GM10248 (cell line): ENCODE measurements at places on chromosomes 3 and 15.

- DNase-seq: no peak
Measured at GRCh38 chr3:153245661-153246060, 83.6 kb downstream of the RAP2B start.

GRCh38 chr3:56975567-56975966, 84.9 kb upstream of the SPATA12 start:
- no peak for DNase-seq

GRCh38 chr15:66149871-66150270, 103.7 kb downstream of the MEGF11 start:
- no peak for DNase-seq

DNA sequence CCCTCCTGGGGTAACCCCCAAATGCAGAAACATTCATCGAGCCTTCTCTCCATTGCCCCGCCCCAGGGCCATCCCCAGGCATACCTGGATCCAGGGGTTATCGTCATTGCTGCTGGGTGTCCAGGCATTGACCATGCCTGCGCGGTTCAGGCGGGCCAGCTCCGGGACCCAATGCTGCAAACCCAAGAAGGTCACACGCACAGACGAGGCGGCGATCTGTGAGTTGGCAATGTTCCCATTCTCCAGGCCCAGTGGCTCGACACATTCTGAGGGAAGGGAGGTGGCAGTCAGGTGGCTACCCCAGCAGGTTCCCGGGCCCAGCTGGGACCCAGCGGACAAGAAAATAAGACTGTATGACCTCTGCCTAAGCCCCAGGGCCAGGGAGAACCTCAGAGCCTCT, 6.1 kb downstream of the MFGE8 start:
- no peak for DNase-seq

GRCh38 chr15:50066202-50066601, 52.8 kb downstream of the ATP8B4 start:
- DNase-seq: no peak

DNA sequence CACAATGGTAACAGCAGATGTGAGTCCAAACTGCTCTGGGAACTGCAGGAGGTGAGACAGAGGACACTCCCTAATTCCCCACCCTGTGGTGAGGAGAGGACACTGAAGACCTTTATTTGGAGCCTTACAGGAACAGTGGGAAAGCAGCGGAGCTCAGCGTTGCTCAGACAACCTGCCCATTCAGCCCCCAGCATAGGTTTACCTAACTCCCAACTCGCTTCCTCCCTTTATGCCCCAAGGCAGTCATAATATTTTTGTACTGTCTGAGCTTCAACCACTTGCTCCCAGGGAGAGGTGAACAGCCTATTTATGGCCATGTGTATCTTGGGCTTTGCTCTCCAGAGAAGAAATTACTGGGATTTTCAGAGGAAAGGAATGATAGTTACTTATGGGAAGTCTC, 34.1 kb downstream of the SHC4 start:
- no peak for DNase-seq

DNA sequence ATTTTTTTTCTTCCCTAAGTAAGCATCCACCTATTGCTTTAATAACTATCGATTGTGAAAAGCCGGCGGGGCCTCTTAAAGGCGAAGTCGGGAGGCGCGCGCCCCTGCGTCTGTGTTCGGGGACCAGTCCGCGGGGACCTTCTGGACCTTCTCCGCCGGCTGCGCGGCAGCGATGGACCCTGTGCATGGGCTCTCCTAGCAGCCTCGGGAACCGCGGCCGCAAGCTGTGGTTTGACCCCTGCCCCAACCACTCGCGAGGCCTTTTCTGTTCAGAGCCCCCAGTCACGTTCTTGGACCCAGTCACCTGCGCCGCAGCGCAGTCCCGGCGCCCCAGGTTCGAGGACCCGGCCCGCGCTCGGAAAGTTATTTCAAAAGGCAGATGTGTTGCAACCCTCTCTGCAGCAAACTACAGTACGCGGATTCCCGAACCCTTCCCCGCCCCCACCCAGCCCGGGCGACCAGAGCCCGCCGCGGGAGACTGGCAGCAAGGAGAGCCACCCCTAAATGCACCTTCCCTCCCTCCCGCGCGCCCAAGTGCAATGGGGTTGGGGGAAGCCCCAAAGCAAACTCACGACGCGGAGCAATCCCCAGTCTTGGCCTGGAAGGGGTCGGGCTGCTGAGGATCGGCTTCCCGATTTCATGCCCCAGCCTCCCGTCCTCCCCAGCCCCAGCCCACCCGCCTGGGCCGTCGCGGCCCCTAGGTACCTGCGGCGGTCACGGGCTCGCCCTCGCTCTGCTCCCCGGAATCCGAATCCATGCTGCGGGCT, 684 bp downstream of the TNFAIP8L3 start:
- peak; percentile 57 for DNase-seq

DNA sequence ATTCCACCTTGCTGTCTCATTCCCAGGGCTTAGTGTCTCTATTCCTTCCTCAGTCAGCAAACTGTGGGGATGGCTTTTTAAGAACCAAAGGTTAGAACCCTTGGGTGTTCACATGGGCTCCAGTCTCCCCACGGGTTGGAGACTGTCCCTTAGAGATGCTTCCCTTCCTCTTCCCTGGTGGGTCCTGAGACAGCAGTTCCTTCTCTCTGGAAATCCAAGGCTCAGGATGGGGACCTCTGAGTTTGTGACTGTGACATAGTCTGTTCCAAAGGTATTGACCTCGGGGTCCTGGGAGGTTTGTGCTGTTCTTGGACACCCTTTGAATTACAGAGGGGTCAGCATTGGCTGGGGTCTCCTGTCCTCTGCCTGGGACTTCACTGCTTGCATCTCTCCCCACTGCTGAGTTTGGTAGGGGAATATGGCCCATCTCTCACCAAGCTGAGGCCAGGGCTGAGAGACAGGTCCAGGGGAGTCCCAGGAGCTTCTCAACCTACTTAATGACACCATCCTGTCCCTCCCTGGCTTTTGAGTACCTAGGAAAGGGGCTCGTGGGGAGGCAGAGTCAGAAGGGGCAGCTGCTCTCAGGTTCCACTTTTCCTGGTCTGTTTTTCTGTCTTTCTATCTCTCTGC, 1.5 kb downstream of the GRM2 start:
- no peak for DNase-seq

- DNase-seq: no peak
Measured at GRCh38 chr3:145807990-145808389, 353.0 kb downstream of the PLOD2 start.

GRCh38 chr3:189630767-189631372, 319 bp upstream of the TP63 start:
- peak; percentile 29 for DNase-seq

- no peak for DNase-seq
Measured at GRCh38 chr3:66536791-66537190, 36.0 kb upstream of the LRIG1 start.

DNA sequence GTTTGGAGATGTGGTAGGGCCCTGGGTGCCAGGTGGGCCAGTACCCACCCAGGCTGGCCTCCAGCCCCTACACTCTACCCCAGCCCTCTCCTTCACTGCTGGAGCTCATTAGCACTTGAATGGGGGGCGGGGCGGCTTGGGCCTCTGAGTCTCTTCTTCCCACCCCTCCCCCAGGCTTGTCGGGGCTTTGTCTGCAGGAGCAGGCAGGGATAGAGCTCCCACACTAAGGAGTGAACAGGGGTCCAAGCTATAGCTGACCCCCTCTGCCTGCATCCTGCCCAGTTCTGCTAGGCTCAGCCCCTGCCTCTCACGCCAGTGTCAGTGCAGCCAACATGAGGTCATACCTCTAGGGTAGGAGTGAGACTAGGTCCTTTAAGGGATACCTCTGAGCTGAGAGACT, 5.2 kb downstream of the GNAI2 start:
- no peak for DNase-seq

DNA sequence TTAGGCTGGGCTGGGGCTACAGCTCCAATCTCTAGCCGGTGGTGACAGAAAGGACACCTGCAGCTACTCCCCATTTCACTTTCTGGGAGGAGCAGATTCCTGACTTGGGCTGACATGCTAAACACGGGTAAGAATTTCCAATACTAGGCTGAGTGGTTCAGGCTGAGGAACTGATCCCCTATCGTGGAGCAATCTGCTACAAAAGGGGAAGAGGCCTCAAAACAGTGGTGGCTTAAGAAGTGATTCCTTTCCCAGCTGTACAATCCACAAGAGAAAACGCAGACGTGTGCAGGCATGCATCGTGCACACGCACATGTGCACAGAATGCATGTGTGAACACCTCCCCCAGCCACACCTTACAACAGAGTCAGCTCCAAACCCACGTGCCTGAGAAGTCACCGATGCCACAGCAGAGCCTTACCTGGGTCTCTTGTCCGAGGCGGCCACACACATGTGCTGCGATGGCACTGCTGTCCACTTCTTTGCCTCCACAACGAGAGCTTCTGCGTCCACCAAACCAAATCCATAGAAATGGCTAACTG, 86.7 kb upstream of the SNRPA1 start:
- DNase-seq: no peak

- no peak for DNase-seq
Measured at GRCh38 chr3:193803288-193803687, 210.3 kb downstream of the OPA1 start.

DNA sequence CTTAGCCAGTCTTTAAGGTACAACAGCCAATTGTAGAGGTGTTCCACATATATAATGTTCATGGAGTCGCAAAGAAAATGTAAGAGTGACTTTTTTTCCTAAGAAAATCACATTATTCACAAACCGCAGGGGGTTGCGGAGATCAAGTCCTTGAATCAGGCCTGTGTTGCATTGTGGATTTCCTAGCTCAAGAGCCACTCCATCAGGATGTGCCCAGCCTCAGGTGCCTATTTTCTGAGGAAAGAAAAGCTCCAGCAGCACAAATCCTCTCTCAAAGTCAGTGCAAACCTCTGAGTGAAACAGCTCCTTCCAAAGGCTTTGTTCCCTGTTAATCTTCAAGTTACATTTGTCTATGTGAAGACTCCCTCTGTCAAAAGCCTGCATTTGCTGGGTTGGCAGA, 349.4 kb downstream of the CLSTN2 start:
- no peak for DNase-seq

DNA sequence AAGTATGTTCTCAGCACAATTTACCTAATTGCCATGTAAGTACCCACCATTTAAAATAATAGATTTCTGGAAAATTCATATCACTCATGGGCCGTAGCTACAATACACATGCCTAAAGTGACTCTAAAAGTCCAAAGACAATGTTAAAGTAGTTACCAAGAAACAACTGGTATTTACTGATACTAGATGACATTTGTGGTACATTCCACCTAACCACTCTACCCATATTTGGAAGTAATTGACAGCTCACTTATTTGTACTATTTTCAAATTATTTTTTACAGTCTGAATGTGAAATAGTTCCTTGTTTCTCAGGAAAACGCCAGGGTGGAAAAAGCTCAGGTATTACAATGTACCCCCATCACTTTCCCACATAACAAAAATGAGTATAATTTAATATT, 573.0 kb downstream of the MECOM start:
- no peak for DNase-seq

- peak; percentile 90 for DNase-seq
Measured at GRCh38 chr3:10026084-10026890, at the start of gene FANCD2. Gene FANCD2, plus strand, starts transcription at chr3:10026437. Its CDS starts 2,221 bp downstream, at chr3:10028658.

GRCh38 chr3:140726066-140726465, 48.2 kb downstream of the TRIM42 start:
- peak; percentile 23 for DNase-seq

- DNase-seq: no peak
Measured at GRCh38 chr15:25736461-25736860, 126.7 kb downstream of the ATP10A start.

DNA sequence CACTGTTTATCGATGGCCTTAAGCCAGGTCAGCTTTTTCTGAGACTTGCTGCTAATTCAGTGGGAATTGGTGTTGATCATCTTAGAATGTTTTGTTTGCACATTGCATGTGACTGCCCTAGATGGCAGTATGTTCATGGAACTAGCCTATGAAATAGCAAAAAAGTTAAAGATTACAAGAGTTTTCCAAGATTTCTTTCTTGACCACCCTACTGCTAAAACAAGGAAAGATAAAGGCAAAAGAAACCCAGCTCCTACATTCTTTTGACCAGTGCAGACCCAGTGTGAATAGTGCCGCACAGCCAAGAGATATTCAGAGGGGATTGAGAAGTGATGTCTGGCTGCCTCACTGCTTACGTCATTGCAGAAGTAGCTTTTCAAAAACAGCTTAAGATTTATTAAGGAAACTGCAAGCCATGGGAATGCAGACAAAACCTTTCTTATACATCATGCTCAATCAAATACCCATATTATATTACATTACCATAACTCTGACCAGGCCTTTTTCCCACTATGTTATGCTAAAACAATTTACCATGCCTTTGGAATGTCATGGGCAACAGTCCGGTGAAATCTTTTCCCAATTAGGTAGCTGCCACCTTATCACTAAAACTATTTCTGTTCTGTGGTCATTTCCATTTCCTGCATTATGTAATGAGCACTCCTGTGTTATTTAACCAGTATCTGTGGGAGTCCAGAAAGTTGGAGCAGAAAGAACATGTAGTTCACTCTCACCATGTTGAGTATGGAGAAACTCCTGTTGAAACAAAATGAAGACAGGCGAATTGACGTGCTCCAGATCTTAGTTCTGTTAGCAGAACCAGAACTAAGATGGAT, 6.0 kb downstream of the PHLDB2 start:
- no peak for DNase-seq

- DNase-seq: no peak
Measured at GRCh38 chr3:63470745-63471144, 181.7 kb upstream of the SNTN start.

DNA sequence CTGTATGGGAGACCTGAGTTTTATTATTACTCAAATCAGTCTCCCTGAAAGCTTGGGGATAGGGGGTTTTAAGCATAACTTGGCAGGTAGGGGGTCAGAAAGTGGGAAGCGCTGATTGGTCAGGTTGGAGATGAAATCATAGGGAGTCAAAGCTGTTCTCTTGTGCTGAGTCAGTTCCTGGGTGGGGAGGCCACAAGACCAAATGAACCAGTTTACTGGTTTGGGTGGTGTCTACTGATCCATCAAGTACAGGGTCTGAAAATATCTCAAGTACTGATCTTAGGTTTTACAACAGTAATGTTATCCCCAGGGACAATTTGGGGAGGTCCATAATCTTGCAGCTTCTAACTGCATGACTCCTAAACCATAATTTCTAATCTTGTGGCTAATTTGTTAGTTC, 17.8 kb upstream of the IQCF6 start:
- no peak for DNase-seq

- no peak for DNase-seq
Measured at GRCh38 chr15:77969055-77969454, 108.5 kb downstream of the TBC1D2B start.

- DNase-seq: no peak
Measured at GRCh38 chr3:56810577-56811545, 9.1 kb upstream of the ARHGEF3 start.

DNA sequence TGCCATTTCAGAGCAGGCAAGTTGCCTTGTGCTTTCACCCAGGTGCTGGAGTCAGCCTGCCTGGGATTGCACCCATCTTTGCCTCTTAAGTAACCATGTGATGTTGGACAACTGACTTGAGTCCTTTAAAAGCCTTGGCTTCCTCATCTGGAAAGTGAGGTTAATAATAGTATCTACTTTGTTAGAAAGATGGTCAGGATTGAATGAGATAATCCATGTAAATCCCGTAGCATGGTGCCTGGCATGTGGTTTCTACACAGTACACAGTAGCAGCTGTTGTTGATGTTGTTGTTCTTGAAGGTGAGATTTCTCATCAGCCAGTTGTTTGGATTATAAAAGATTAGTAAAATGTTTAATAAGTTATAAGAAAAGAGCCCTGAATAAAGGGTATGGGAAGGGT, 48.8 kb downstream of the PSMD6 start:
- no peak for DNase-seq
